ENCODE measurements at places on chromosomes 4 and X.

DNA sequence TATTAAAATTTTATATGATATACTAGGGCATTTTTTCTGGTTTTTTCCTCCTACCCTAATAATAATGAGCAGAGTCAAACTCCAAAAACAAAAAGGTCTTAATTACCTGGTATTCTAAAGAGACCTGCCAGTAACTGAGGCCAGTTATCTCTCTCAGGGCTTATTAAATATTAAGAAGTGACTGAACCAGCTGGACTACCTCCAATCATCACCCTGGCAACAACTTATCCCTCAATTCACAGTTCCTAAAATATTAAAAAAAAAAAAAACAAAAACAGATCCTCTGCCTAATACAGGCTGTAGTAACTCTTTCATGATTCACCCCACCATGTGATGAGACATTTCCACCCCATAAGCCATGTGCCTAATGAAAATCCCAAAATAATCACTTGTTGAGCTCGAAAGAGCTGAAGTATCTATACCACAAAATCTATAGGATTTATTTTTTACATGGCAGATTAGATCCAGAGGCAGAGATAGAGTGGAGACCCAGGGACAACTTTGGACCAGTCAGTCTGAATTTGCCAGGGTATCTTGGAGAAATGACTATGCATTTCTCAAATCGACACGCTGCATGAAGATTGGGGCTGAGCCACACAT lies 698.0 kb downstream of the FAT4 start:
- DNase-seq = no peak

GRCh38 chr4:1451106-1451751 lies 45.0 kb upstream of the NKX1-1 start:
- no peak for DNase-seq

DNA sequence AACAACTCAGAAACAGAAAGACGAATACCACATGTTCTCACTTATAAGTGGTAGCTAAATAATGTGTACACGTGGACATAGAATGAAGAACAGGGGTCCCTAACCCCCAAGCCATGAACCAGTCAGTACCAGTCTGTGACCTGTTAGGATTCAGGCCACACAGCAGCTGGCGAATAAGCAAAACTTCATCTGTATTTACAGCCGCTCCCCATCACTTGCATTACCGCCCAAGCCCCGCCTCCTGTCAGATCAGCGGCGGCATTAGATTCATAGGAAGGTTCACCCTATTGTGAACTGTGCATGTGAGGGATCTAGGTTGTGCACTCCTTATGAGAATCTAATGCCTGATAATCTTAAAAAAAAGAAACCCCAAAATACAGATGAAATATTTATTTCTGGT lies 1128.7 kb downstream of the NLGN4X start:
- no peak for DNase-seq

DNA sequence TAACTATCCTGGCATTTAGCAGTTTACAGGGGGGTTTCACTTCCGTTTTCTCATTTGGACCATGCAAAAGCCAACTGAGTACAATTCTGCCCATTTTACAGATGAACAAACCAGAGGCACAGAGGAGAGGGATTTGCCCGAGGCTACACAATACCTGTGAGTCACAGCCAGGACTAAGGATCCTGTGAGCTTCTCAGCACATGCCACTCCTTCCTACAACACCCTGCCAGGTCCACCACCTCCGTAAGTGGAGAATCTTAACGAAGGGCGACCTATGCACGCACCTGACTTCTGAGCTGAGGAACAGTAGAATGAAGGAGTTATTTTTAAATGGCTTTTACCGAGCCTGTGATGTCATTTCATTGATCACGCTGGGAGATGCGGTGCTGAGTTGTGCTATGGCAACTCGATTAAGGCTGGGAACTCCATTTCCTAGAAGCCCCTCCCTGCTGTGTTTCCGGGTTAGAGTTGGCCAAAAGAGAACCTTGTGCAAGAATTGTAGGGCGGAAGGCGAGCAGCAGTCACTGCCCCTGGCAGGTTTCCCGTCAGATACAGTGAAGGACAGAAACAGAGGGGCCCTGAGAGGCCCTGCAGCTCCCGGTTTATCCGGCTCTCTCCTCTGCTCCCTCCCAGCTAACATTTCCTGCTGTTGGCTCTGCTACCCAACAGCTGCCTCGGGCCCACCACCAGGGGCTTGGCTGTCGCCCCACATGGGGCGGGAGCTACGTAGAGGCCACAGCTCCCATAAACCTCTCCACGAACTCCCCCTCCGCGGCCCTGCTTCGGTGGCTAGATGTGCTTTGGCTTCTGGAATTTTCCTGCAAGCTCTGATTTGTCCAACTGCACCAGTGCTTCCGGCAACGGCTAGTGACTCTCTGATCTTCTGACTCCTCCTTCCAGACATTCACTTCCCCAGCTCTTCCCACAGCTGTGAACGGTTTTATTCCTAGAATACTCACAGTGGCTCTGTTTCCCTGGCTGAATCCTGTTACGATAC lies 75.1 kb upstream of the USP9X start:
- DNase-seq = peak; percentile 88

DNA sequence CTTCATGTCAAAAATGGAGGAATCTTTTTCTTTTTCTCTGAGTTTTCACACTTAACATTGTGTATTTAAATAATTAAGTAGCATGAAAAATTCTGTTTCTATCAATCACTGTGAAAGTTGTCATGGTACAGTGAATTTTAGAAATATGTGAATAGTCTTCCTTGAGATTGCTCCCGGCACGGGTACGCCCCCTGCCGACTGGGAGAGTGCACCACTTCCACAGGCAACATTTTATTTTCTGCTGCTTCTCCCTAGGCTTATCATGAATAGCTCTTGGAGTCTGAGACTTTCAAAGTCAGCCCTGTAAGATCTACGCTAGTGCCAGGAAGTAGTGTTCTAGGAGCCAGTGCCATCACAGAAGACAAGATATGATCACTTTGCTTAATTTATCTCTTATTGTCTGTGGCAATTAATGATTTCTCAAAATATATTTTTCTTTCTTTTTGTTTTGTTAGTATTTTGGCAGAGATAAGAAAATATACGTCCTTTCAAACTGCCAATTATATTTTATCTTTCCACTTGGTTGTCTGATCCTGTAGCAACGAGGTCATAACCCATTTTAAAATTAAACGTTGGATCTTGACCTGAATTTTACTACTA lies 763.8 kb upstream of the AADAT start:
- DNase-seq = no peak

Data from IMR-90 (cell line).